Bronchus fibroblast of lung (primary cell): ENCODE measurements at places on chromosomes 5 and 9. TPM values are rescaled to one million over a fixed set of nuclear protein-coding genes. Genes with fewer than 3 reads are reported as not detected.

The SEC61B gene
- total RNA-seq = 219 and 230 TPM in 2 replicates

The C7 gene
- 3.0 and 3.4 TPM in 2 replicates for total RNA-seq

The ABLIM3 gene
- total RNA-seq = 63.9 and 64.7 TPM in 2 replicates

The BAAT gene
- total RNA-seq = under 0.01 TPM in 1 of 2 replicates, not detected in the other

The HMCN2 gene
- not detected in 2 replicates for total RNA-seq

The PSAT1 gene
- total RNA-seq = 178 and 211 TPM in 2 replicates

The NOL8 gene
- 12.6 and 18.7 TPM in 2 replicates for total RNA-seq

The LTC4S gene
- total RNA-seq = 1.6 and 3.4 TPM in 2 replicates

The FOXD4L6 gene
- total RNA-seq = under 0.01 TPM in 1 of 2 replicates, not detected in the other
